ENCODE measurements at places on chromosomes 3 and 15. TPM values are rescaled to one million over a fixed set of nuclear protein-coding genes. Genes with fewer than 3 reads are reported as not detected.

GRCh38 chr3:116728454-116728853 is 18.9 kb downstream of the TUSC7 start:
- DNase-seq: no peak

The EFCC1 gene
- 0.09 TPM for total RNA-seq

DNA sequence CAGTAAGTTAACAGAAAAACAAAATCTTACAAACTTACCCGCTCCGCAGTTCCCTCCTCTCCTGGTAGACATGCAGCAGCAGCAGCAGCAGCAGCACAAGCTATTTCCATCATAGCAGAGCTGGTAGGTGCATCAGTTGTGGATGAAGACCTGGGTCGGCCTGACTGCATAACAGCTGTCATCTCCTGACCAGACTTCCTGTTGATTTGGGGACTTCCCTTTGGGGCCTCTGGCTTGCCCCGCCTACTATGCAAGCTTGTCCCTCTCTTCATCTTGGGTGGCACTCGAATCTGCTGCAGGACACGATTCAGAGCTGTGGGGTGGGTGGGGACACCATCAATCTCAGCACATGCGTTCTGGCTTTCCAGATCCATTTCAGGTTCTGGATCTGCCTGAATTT is 65.7 kb downstream of the TMCC1 start:
- DNase-seq: no peak

GRCh38 chr15:52011711-52012144 is 7.3 kb upstream of the MAPK6 start:
- DNase-seq: no peak

DNA sequence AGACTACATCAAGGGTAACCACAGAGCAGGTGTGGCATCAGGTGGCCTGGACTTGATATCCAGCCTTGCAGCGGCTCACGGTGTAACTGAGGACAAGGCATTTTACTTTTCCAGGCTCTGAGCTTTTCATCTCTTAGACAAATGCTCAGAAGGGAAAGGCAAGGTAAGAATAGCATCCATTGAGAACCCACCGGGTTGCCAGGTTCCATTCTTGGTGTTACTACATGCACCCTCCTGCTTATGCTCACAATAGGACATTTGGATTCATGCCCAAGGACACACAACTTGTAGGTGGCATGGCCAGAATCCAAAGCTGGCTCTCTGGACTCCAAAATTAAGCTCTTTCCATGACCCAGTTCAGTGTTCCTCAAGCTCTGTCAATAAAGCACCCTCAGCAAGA is 85.5 kb downstream of the CCNL1 start:
- no peak for DNase-seq

The ROBO2 gene
- total RNA-seq: 2.0 TPM

DNA sequence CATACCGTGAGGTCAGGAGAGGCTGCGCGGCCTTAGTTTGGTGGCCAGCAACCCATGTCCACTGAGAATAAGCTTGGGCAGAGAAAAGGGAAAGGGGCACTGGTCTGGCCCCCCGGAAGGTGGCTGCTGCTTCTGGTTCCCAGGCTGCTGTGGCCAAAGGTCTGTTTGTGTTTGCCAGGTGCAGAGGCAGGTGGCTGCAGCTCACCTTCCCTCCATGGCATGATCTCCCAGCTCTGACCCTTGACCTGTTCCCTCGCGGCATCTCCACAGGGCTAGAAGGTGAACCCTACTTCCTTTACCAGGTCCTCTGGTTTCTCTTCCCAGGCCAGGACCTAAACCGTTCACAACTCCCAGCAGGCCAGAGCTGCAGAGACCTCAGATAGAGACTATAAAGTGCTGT is 13.8 kb downstream of the VPS18 start:
- peak; percentile 20 for DNase-seq

The OR4F15 gene
- total RNA-seq: not detected

The CCDC191 gene
- total RNA-seq: 0.68 TPM

GRCh38 chr15:76337696-76338485 is 1.3 kb downstream of the ISL2 start:
- DNase-seq: peak; percentile 66

DNA sequence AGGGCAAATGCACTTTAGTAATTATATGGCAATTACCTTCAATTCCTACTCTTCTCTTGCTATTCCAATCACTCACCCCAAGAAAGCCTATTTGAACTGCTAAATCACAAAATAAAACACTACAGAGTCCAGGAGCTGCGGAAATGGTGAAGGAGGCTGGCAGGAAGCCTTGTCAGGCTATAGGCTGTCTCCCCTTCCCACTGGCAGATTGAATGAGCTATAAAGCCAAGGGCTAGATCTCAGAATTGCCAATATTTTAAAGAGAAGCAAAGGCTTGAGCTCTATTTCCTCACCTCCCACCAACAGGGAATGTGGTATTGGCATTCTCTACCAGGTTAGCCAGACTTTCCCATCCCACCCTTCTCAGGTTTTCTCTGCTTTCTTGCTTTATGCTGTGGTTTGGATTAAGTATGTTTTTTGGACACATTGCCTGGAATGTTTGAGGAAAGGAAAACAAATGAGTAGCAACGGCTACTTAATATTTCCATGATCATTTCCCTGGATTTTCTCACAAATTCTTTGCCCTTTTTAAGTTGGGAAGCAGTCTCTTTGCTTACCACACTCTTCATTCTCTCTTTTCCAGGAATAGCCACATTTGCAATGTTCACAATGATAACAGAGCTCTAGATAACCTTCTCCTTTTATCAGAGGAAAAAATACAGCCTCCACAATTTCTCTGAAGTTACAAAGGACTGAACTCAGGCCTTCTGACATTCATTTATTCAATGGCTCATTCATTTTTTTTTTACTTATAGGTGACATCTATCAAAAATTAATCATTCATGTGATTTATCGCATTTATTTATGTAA is 1125.4 kb downstream of the ROBO1 start:
- DNase-seq: no peak

- no peak for DNase-seq
Measured at GRCh38 chr15:74680456-74680855, 15.4 kb downstream of the EDC3 start.

- no peak for DNase-seq
Measured at GRCh38 chr15:75671730-75672602, 24.3 kb downstream of the SNX33 start.

GRCh38 chr3:47008234-47008796 is 28.8 kb downstream of the NBEAL2 start:
- DNase-seq: no peak

- no peak for DNase-seq
Measured at GRCh38 chr3:39519103-39519502, 51.6 kb downstream of the MOBP start.

The GRAMD2A gene
- total RNA-seq: 1.3 TPM

DNA sequence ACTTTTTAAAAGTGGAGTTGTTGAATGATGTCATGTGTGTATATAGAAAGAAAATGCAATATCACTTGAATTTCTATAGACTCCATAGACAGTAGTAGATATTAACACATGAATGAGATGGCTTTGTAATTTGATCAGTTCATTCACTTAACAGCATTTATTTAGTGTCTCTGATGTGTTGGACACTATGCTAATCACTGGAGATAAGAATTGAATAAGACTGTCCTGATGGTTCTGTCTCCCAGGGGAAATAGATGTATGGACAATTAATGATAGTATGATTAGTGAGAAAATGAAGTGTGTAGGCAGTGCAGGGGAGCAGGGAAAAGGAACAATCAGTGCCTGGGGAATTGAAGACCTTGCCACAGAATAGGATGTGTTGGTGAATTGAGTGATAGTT is 72.9 kb downstream of the RIOX2 start:
- no peak for DNase-seq

GRCh38 chr3:86969500-86970189 is 21.3 kb downstream of the VGLL3 start:
- DNase-seq: peak; percentile 51

DNA sequence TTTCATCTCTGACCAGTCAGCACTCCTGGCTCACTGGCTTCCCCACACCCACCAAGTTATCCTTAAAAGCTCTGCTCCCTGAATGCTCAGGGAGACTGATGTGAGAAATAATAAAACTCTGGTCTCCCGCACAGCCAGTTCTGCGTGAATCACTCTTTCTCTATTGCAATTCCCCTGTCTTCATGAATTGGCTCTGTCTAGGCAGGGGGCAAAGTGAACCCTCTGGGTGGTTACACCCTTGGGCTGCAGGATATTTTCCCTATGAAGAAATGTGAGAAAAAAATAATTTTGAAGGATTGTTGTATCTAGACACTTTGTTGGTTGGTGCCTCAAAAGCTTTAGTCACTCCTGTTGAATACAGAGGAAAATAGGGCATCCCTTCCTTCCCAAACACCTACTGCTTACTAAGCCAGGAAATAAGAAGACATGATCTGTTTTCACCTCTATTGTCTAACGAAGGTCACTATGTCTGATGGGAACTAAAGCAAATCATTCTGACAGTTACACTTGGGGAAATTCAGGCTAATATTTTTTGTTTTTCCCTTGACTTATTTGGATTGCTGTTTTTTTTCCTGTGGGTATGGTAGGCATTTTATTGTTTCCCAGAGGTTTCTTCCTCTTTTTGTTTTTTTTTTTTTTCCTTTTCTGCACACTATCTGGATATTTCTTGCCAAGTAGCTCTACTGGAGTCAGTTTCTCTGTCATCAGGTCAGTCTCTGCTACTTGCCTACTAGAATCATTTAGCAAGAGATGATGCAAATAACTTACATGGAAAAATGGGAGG is 15.3 kb upstream of the TNFSF10 start:
- DNase-seq: no peak

The CHL1 gene
- 0.04 TPM for total RNA-seq
